ENCODE measurements at places on chromosomes 7 and 10.
A peak's percentile ranks its signal among the peaks of the same experiment; 100 is the strongest.

- no peak for DNase-seq
These were observed at the start of gene STEAP2 for GRCh38 chr7:90211391-90212148. TSS of gene STEAP2 (plus strand) at chr7:90211740. CDS start at chr7:90225083, 13,343 bp downstream.

DNA sequence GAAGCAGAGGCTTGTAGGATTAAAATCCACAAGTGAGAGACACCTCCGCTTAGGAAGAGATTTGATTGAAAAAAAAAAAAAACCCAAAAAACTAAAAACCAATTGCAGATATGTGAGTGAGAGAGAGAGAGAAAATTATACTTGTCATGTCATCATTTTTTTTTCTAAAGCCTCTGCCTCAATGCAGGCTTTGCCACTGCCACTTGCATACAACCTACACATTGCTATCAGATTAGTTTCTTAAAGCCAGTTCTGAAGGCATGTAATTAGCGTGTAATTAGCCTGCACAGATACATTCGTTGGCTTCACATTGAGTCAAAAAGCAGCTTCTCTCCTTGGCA lies 86.1 kb upstream of the MTPN start:
- DNase-seq, result no peak

DNA sequence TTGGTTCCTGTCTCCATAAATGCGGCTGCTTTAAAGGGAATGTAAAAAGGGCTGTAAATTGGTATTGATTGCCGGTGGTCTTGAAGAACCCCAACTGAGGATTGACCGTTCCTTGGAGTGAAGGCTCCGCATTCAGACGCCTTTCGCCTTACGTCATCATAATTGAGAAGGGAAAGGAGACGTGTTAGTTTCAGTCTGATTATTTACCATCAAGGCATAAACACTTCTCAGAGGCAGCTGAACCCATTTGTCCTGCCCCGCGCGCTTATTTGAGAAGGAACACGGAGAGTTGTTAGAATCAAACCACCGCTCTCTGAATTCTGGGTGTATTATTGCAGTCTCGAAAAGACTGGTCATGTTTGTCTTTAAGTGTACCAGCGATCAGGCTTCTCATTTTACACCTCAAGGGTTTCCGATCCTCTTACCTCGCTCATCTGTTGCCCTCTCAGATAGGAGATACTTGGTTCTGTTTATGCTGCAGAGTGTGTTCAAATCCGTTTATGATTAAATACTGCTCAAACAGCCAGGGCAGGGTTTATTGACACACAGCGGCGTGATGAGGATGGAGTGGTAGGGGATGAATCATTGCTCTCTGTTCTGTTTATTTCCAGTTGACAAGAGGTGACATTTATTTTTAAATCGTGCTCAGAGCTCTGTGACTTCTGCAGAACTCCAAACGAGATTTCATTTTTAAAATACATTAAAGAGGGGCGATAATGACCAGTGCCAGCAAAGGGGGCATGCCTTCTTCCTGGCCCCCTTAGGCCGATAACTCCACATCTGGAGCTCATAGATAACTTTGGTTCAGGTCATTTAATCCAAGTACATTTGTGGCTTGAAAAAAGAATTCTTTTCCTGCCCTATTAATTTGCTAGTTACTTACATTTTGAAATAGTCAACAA lies 30.4 kb downstream of the FOXK1 start:
- DNase-seq, result no peak

- peak; percentile 68 for DNase-seq
These were observed 1.7 kb upstream of the GIMAP8 start for GRCh38 chr7:150448789-150449147.

GRCh38 chr7:37281368-37282092 lies 167.1 kb downstream of the ELMO1 start:
- DNase-seq, result no peak

DNA sequence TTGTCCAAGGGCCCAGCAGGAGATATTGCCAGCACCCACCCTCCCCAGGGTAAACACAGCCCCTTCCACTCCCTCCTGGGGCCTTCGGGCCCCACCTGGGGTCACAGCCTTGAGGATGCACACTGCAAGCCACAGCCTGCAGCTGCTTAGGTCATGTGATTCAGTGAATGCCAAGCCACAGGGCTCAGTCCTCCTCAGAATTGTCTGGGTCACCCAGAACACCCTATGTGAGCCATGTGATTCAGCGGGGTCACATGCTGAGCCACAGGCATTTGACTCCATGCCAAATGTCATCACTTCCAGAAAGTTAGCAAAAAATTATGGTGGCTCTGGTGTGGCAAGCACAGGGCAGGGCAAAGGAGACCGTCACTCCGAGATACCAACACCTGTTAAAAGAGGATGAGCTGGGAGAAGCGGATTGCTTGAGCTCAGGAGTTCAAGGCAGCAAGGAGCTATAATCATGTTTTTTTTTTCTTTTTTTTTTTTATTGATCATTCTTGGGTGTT lies 17.2 kb upstream of the PSAP start:
- DNase-seq, result no peak

GRCh38 chr7:123494193-123494796 lies 40.1 kb downstream of the IQUB start:
- DNase-seq, result no peak

- no peak for DNase-seq
These were observed 12.5 kb downstream of the PNLIPRP2 start for GRCh38 chr10:116633216-116633600.

Data from T-helper 17 cell (primary cell).